ENCODE measurements at places on chromosomes 3 and 15.

- no peak for DNase-seq
Observed at GRCh38 chr15:63899193-63899592, 65.4 kb upstream of the HERC1 start.

DNA sequence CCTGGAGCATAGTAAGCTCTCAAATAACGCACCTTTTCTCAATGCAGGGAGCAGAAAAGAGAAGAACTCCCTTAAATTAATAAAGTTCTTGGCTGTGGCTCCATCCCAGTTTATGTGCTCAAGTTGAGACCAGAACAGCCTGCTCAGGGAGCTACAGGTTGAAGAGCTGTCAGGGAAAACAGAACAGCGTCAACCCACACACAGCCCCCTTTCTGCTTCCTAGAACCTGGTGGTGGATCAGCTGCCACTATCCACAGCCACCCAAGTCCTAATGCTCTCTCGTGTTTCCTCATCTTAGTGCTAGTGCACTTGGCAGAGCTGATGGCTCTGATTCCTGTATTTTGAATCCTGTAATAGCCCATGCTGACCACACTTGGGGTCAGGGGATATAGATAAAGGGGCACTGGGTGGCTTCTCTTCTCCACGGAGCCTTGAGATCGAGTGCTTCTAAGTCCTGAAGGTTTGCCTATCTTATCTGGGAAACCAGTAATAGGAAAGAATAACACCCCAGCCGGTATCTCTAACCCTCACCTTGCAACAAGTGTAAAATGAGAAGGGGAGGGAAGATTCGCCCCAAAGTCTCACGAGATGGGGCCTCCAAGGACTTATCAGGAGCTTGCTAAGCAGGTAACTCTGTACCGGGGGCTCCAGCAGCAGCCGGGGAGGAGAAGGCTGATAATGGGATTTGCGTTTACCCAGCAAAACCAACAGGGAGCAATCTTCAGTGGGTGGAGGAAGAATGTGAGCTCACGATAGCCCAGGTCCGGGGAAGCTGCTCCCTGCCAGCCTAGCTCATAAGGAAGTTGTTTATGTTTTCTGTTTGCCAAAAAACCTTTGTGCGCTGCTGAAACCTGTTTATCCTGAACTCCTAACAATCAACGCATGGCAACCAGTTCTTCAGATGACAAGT, 136.2 kb upstream of the ICE2 start:
- DNase-seq, result no peak

DNA sequence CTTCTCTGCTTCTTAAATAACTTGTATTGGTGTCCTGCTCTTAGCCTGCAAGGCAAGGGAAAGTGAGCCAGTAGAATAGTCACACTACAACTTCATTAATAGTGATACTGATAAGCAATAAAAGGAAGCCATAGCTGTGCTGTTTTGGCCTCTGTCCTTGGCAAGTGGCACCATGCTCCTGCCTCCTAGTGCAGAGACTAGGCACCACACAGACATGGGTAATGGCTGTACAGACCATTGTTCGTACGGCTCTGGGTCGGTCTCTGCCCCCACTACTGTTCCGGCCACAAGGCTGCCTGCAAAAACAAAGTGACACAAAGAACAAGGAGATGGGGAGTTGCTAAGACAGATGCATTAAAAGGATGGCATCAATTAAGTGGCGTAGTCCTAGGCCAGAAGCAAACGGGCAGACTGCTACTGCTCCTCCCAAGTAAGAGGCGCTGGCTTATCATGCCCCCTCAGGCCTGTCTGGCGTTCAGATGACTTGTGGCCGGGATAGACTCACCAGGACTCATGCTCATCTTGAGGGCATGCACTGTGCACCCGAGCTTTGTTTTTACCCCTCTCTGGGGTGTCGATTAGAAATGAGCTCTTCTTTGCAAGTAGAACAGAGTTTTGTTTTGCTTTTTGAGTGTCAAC, 75.6 kb downstream of the TRAK1 start:
- no peak for DNase-seq

DNA sequence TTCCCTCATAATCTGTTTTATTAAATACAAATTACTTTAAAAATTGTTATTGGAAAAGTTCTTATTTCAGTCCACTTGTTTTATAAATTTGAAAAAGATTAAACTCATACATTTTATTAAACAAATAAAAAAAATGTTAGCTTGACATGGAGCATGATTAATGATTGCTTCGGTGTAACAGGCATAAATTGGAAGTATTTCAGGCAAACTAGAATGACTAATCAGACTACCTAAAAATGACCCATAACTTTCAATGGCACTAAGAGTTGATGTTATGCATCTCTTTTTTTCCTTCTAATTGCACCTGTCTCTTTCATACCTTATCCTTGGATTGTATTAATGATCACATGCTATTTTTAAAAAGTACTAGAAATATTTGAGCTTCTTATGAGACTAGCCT, 343.3 kb downstream of the ZNF385D start:
- no peak for DNase-seq

DNA sequence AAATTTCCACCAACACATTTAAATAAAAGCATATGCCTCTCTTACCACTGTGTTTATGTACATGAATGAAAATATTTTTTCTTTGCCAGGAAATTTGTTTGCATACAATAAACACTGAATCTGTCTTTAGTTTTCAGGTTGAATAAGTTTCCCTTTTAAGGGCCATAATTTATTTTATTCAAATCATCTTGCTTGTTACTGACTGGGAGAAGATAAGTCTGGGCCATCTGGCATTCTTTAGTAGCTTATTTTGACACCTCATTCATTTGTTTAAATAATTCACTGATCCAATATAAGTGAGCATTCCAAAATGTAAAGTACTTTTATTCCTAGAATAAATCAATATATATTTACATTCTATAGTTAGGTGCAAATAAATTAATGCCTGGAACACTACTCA, 1001.3 kb downstream of the PLOD2 start:
- no peak for DNase-seq

- DNase-seq, result no peak
Observed at GRCh38 chr3:131386429-131387165, 5.0 kb downstream of the NUDT16 start.

GRCh38 chr15:63996794-63997357, 49.4 kb downstream of the DAPK2 start:
- DNase-seq, result no peak

- DNase-seq, result no peak
Observed at GRCh38 chr3:119427669-119428068, 35.7 kb downstream of the TMEM39A start.

GRCh38 chr3:72412340-72412956, 435.8 kb downstream of the SHQ1 start:
- no peak for DNase-seq

All from GM04504 (cell line).